Epithelial cell of proximal tubule (primary cell): ENCODE measurements at places on chromosomes 5 and 9. TPM values are rescaled to one million over a fixed set of nuclear protein-coding genes. Genes with fewer than 3 reads are reported as not detected.

GRCh38 chr5:158819840-158820620 lies 279.7 kb downstream of the EBF1 start:
- DNase-seq: peak; percentile 15

- no peak for DNase-seq
These were observed 66.6 kb downstream of the NPR3 start for GRCh38 chr5:32777733-32778132.

DNA sequence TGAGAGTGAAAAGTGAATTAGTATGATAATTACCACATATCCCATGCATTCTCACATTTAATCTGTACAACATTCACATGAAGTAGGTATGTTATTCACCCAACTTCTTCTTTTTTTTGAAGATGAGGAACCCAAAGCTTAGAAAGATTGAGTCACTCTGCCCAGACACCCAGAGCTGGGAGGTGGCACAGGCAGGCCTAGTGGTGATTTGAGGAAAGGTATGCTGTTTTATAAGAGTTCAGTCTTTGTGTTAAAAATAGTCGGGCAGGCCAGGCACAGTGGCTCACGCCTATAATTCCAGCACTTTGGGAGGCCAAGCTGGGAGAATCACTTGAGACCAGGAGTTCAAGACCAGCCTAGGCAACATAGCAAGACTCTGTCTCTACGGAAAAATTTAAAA lies 285.3 kb downstream of the NR3C1 start:
- no peak for DNase-seq

SOHLH1 gene
- not detected in 2 replicates for total RNA-seq

GRCh38 chr5:79803007-79803406 lies 113.4 kb downstream of the CMYA5 start:
- DNase-seq: no peak

GARIN3 gene
- not detected in 2 replicates for total RNA-seq

HTR4 gene
- not detected in 2 replicates for total RNA-seq

RELL2 gene
- total RNA-seq: 3.3 and 10.3 TPM in 2 replicates

DNA sequence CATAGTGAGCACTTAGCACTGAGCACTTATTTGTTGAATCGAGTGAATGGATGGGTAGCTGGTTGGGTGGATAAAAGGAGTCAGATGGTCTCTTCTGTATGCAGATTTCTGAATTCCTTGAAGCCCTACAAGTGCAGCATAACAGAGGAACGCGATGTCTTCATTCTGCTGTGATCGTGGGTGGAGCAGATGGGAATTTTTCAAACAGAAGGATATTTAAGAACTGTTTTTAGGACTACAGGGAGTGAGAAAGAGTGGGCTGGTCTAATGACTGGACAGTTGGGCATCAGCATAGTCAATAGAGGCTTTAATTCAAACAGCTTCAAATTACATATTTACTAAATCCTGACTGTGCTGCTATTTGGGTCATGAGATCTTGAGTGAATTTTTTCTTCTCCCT lies 253.2 kb downstream of the CEMIP2 start:
- no peak for DNase-seq

- no peak for DNase-seq
These were observed 3.6 kb upstream of the POC5 start for GRCh38 chr5:75720882-75721281.

- DNase-seq: no peak
These were observed at the start of gene C5 for GRCh38 chr9:121050128-121050988. C5 (minus strand) TSS chr9:121050275; CDS start chr9:121050246, 29 bp downstream.

MARCHF11 gene
- total RNA-seq: not detected in 2 replicates

DNA sequence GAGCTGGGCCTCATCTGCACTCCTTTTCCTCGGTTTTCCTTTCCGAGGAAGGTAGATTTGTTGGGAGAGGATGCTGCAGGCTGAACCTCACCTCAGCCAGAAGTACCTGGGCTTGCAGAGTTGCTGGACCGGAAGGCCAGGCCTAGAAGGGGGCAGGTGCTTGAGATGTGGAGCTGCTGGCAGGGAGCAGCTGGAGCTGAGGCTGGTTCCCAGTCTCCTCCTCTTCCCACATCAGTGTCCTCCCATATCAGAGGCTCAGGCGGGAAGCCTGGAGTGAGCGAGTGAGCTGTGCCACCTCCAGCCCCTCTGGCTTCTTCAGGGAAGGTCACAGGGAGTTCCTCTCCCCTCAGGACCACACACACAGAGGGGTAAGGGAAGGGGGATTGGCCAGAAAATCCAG lies 259.4 kb downstream of the GADD45G start:
- no peak for DNase-seq

DNA sequence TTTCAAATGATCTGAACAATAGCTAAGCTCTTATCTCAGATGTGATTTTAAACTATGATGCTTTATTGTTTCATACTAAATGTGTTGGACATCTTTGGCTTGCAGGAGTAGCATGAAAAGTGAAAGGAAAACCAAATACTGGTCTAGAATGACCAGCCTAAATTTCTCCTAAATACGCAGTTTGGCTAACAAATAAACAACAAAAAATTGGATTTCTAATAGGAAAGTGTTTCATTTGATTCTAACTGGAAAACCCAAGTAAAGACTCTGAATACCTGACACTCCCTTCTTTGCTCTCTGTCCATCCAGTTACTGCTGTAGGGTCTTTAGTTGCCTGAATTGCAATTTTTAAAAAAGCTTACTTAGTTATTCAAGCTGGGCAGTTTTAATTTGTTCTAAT lies 111.7 kb upstream of the ACOT12 start:
- no peak for DNase-seq

THBS4 gene
- total RNA-seq: 0.29 and 1.3 TPM in 2 replicates

GRCh38 chr9:110538647-110539041 lies 40.9 kb downstream of the SVEP1 start:
- DNase-seq: no peak
